ENCODE measurements at places on chromosomes 5 and 9.

GRCh38 chr5:104052558-104053352 lies 490.2 kb upstream of the NUDT12 start:
- DNase-seq = no peak

DNA sequence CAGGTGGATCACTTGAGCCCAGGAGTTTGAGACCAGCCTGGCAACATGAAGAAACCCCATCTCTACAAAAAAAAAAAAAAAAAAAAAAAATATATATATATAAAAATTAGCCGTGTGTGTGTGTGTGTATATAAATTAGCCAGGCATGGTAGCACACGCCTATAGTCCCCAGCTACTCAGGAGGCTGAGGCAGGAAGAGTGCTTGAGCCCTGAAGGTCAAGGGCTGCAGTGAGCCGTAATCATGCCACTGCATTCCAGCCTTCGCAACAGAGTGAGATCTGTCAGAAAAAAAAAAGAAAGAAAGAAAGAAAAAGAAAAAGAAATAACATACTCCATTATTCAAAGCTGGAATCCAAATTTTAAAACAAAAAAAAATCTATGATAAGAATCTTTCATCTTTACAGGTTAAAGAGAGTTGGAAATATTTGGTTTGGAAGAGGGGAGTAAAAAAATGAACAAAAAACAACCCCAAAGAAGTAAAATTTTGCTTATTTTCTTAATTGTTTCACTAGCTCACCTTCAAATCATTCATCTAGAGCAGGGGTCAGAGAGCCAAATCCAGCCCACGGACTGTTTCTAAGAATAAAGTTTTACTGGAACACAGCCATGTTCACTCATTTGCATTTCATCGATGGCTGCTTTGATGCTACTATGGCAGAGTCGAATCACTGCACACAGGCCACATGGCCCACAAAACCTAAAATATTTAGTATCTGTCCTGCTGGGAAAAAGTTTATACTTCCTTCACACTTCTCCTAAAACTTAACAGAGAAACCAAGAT lies 109.9 kb downstream of the DROSHA start:
- DNase-seq = no peak

DNA sequence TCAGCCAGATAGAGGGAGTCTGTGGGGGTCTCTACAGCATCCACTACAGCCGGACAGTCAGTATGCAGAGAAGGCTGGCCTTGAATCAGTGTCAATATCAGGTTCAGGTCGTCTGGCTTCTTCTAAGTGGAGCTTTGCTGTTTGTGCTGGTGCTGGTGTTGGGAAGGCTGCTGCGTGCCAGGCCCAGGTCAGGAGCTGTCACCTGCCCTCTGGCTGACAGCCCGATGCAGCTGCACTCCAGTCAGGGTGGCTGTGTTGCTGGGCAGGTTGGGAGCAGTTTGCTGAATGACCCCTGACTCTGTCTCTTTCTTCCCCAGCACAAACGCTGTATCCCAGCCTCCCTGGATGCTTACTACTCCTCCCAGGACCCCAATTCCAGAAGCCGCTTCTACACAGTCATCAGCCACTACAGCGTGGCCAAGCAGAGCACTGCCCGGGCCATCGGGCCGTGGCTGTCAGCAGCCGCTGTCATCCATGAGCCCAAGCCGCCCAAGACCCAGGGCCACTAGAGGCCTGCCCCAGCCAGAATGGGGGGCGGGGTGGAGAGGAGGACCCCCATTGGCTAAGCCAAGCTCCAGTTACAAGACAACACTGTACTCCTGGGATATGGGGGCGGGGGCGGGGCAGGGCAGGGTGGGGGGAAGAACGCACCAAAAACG lies 61.6 kb downstream of the NSG2 start:
- no peak for DNase-seq

GRCh38 chr5:111742177-111742994 lies 14.6 kb downstream of the NREP start:
- peak; percentile 85 for DNase-seq

- no peak for DNase-seq
These were observed 102.4 kb downstream of the CAMK4 start for GRCh38 chr5:111326551-111326950.

DNA sequence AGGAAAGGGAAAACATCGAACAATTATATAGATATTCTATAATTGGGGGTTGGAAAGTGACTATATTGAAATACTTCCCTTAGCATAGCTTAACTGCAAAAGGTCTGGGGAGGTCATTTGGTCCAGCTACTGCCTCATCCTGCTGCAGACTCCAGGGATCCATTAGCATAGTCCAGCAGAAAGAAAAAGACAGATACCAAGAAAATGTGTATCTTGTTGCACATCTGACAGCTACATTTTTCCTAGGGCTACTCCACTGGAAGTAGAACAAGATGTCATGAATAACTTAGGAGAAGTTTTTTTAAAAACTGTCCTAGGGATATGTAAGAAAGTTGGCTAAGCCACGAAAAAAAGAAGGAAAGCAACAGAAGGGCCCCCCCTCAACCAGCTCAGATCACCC lies 92.9 kb upstream of the SLC30A5 start:
- DNase-seq = no peak

- DNase-seq = no peak
These were observed 593.3 kb downstream of the CDK5RAP2 start for GRCh38 chr9:119986713-119987112.

GRCh38 chr9:16598316-16598715 lies 272.2 kb downstream of the BNC2 start:
- DNase-seq = no peak

DNA sequence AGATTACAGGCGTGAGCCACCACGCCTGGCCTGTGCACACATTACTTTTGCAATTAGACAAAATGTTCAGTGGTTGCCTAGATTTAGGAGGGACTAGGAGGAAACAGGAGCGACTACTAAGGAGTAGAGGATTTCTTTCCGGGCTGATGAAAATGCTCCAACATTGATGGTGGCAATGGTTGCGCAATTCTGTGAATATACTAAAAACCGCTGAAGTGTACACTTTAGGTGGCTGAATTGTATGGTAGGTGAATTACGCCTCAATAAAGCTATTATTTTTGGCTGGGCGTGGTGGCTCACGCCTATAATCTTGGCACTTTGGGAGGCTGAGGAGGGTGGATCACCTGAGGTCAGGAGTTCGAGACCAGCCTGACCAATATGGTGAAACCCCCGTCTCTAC lies 46.8 kb upstream of the STXBP1 start:
- no peak for DNase-seq

All from fibroblast of skin of left quadriceps (primary cell).